ENCODE measurements at places on chromosomes 3 and 15. TPM values are rescaled to one million over a fixed set of nuclear protein-coding genes. Genes with fewer than 3 reads are reported as not detected.

Gene MGLL
- 0.31 TPM for total RNA-seq

Gene RTP3
- total RNA-seq = not detected

Gene CELF6
- total RNA-seq = 0.19 TPM

Gene TGM4
- not detected for total RNA-seq

Gene SELENOS
- total RNA-seq = 31.7 TPM

Gene CDC25A
- 33.7 TPM for total RNA-seq

Gene PTH1R
- not detected for total RNA-seq

Gene LRRC31
- total RNA-seq = not detected

Gene PDCD10
- total RNA-seq = 75.4 TPM

- H3K4me1 ChIP-seq = peaks cover 15% of the 10 kb centered on the region
- H3K4me3 ChIP-seq = no peak overlapping the region
- peaks cover 33% of the 10 kb centered on the region for H3K36me3 ChIP-seq
Observed at GRCh38 chr15:63729115-63729884, 104.4 kb downstream of the HERC1 start.

DNA sequence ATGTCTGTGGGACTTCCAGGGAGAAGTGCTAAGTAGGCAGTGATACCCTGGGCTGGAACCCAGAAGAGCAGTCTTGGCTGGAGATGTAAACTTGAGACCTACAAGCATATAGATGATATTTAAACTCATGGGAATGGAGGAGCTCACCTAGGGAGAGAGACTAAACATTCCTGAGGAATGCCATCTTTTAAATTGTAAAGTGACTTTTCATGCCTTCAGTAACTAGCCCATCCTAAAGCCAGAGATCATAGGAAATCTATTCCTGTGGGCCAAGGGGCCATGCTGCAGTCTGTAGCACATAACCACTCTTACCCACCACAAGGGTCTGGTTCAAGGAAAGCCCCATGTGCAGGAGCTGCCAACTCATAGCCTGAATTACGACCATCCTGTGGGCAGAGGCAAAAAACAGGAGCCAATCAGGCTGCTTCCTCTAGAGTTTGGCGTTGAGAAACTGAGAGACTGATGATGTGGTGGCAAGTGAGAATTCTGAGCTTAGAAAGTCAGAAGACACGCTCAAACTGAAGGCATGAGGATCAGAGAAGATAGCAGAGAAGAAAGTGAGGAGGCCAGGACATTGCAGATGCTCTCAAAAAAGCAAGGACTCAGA is 37.5 kb downstream of the CTDSPL start:
- peak; percentile 41 for DNase-seq
- H3K4me1 ChIP-seq = peaks cover 3% of the 10 kb centered on the region
- H3K36me3 ChIP-seq = no peaks in the 10 kb centered on the region
- no peak overlapping the region for H3K4me3 ChIP-seq

DNA sequence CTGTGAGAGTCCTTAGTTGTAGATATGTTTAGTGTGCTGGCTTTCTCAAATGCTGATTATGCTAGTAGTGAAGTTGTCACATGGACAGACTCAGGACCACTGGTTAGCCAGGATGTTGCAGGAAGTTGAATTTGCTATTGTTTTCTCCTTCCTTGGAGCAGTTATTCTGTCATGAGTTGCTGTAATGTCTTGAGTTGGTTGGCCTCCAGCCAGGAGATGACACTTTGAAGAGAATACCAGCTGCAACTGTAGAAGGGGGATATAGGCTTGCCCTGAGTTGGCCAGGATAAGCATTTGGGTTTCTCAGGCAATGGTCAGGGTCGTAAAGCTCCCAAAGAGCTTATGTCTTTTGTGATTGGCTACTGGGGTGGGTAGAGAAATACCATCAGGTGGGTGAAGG is 206.7 kb downstream of the ZNF621 start:
- H3K4me1 ChIP-seq = no peaks in the 10 kb centered on the region
- H3K27me3 ChIP-seq = no peaks in the 10 kb centered on the region
- no peak for DNase-seq
- H3K4me3 ChIP-seq = no peak overlapping the region
- no peak overlapping the region for H3K27ac ChIP-seq

GRCh38 chr3:146350852-146351251 is 99.9 kb upstream of the PLSCR4 start:
- no peak overlapping the region for H3K4me3 ChIP-seq
- no peaks in the 10 kb centered on the region for H3K36me3 ChIP-seq
- no peak overlapping the region for H3K27ac ChIP-seq
- no peaks in the 10 kb centered on the region for H3K27me3 ChIP-seq

- H3K36me3 ChIP-seq = peaks cover 2% of the 10 kb centered on the region
- H3K27ac ChIP-seq = peak overlapping the region; percentile 99
- H3K27me3 ChIP-seq = peaks cover 2% of the 10 kb centered on the region
- DNase-seq = peak; percentile 50
- peak overlapping the region; percentile 70 for H3K4me3 ChIP-seq
Observed at GRCh38 chr15:92833106-92833433, 67.1 kb upstream of the CHD2 start.

DNA sequence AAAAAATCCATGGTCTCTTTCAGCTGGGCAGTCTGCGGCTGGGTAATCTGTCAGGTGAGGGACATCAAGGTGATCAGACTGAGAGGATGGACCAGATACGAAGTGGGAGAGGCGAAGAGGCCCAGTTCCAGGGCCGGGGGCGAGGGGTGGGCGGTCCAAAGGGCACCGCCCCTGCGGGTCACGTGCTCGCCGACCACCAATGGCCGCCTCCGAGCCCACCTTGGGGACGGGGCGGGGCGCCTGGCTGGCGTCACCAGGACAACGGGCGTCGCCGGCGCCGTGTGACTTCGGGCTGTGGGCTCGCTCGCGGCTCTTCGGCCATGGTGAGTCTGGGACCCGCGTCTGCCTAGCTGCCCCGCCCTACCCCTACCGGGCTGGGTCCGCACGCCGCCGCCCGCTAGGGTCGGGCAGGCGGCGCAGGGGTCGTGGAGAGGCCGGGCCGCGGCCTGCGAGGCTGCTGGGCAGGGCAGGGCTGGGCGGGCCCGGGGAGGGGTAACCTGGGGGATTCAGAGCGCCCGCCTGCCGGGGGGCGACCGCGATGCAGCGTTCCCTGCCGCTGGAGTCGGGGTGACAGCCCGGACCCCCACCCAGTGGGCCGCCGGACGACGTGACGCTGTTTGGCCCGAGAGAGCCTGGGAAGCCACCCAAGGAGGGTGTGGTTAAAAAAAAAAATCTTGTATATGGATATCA is at the start of gene FBXL2:
TSS of gene FBXL2 (plus strand) at position 250 of the 690 bp plus-strand sequence. CDS start at position 321, 71 bp downstream.
- no peak within 1 kb of the TSS for H3K27ac ChIP-seq
- peak within 1 kb of the TSS; percentile 25 for H3K4me3 ChIP-seq
- H3K4me1 ChIP-seq = peaks cover 7% of the 10 kb centered on the region
- H3K36me3 ChIP-seq = no peaks in the 10 kb centered on the region

- peaks cover 2% of the 10 kb centered on the region for H3K27me3 ChIP-seq
- H3K4me3 ChIP-seq = no peak overlapping the region
- H3K4me1 ChIP-seq = no peaks in the 10 kb centered on the region
- DNase-seq = no peak
- H3K27ac ChIP-seq = no peak overlapping the region
Observed at GRCh38 chr15:38994310-38994709, 429.7 kb upstream of the RASGRP1 start.

DNA sequence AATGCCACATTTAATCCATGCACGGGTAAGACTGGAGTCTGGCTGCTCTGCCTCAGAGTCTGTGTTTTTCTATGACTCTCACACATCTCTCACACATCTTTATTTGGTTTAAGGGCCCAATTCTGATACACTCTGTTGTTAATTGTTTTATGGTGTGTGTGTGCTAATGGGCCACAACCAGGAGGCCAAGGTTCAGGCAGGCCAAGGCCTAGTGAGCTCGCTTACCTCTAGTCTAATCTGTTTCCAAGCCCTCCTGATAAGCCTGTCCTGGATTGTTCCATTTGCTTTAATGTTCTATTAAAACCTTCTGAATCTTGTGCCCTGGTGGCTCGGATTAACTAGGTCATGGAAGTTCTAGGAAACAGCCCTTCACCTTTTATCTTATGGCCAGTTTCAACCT is 445.4 kb upstream of the DPH6 start:
- H3K27ac ChIP-seq = no peak overlapping the region
- H3K27me3 ChIP-seq = no peaks in the 10 kb centered on the region
- no peak for DNase-seq
- H3K4me1 ChIP-seq = no peaks in the 10 kb centered on the region
- H3K4me3 ChIP-seq = no peak overlapping the region

DNA sequence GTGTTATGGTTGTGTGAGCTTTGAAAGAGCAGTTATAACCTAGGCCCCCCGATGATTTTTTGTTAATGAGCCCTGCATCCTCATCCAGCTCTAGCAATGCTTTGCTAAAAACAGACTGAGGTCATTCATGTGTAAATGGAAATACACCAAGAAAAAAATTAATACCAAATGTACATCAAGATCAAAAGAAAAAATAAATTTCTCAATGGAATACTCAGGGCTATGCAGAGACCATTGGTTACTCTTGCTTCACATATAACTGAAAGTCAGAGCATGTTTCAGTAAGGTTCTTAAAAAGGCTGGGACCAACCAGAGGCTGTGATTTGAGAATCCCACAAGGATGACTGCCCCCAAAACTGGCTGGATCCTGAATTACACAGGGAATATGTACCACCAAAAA is 48.0 kb downstream of the ARHGAP31 start:
- H3K27ac ChIP-seq = no peak overlapping the region
- DNase-seq = no peak
- H3K4me3 ChIP-seq = no peak overlapping the region

GRCh38 chr3:179410331-179410730 is 40.9 kb downstream of the GNB4 start:
- no peak for DNase-seq
- H3K36me3 ChIP-seq = no peaks in the 10 kb centered on the region
- H3K4me1 ChIP-seq = no peaks in the 10 kb centered on the region
- H3K27ac ChIP-seq = no peak overlapping the region

DNA sequence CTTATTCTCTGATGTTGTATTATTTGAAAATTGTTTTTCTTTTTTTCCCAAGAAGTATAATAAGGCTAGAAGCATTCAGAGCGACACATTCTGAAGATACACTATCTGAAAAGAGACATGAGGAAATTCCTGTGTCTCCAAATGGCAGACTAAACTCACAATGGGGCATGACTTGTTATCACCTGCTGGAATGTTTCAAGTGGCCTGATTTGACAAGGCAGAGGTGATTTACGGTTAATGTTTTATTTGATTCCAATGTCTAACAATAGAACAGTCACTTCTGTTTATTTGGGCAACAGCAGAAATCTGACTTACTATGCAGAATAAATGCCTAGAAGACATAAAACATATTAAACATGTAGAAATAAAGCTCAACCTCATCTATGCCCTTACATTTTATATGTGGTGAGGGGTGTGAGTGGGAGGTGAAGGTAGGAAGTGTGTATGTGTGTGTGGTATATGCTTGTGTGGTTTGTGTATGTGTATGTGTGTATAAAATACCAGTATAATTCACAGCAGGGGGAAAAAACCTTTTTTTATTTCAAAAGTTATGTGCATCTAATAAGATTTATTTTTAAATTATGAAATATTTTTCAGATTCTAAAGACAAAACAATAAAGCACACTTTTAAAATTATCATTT is 1051.7 kb downstream of the ROBO2 start:
- no peak overlapping the region for H3K4me3 ChIP-seq
- no peaks in the 10 kb centered on the region for H3K4me1 ChIP-seq
- no peaks in the 10 kb centered on the region for H3K36me3 ChIP-seq
- no peak overlapping the region for H3K27ac ChIP-seq

GRCh38 chr3:105327662-105328337 is 38.9 kb upstream of the ALCAM start:
- no peak for DNase-seq
- no peak overlapping the region for H3K4me3 ChIP-seq
- H3K4me1 ChIP-seq = no peaks in the 10 kb centered on the region
- H3K27me3 ChIP-seq = peaks cover 6% of the 10 kb centered on the region

DNA sequence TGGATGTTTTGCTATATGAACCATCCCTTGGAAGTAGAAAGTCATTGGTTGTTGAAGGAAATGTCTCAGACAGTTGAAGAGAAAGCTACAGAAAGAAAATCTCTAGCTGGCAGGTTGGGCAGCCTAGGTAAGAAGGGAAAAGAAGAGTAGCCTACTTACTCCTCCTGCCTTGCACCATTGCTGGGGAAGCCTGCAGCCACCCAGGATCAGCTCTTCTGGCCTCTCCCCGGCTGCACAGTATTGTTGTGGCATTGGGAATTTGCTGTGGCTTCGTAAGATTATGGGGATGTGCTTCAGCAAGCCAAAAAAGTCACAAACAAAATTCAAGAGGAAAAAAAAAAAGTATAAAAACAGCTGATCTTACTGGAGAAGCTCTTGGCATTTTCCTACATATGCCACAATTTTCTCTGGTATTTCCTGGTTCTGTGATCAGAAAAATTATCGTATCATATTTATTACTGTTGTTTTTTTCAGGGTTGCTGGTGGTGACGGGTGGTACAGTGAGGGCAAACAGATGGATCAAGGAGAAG is 154.2 kb downstream of the TIGIT start:
- no peak overlapping the region for H3K27ac ChIP-seq
- H3K36me3 ChIP-seq = no peaks in the 10 kb centered on the region
- no peak for DNase-seq
- no peaks in the 10 kb centered on the region for H3K4me1 ChIP-seq
- H3K4me3 ChIP-seq = no peak overlapping the region

GRCh38 chr3:175957427-175957826 is 1098.3 kb downstream of the NAALADL2 start:
- no peak overlapping the region for H3K27ac ChIP-seq
- no peak for DNase-seq
- no peaks in the 10 kb centered on the region for H3K4me1 ChIP-seq
- H3K27me3 ChIP-seq = no peaks in the 10 kb centered on the region
- H3K4me3 ChIP-seq = no peak overlapping the region

DNA sequence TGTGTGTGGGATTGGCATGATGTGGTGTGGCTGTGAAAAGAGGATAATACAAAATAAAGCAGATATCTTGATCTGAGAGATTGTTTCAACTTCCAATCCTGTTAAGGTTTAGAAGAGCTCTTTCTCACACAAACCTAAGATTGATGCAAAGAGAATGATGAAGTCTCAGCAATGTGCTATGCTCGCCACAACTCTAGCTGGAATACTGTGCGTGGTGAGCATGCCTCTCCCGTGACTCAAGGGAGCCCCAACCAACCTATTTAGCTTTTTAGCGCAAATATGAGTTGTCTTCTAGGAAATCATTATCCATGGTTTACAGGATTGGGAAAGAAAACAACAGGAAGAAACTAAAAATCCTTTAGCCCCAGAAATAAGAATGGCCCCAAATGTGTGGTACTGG is 28.5 kb downstream of the BTLA start:
- H3K27ac ChIP-seq = no peak overlapping the region
- DNase-seq = no peak
- H3K4me3 ChIP-seq = no peak overlapping the region
- H3K27me3 ChIP-seq = no peaks in the 10 kb centered on the region
- H3K36me3 ChIP-seq = peaks cover 16% of the 10 kb centered on the region

DNA sequence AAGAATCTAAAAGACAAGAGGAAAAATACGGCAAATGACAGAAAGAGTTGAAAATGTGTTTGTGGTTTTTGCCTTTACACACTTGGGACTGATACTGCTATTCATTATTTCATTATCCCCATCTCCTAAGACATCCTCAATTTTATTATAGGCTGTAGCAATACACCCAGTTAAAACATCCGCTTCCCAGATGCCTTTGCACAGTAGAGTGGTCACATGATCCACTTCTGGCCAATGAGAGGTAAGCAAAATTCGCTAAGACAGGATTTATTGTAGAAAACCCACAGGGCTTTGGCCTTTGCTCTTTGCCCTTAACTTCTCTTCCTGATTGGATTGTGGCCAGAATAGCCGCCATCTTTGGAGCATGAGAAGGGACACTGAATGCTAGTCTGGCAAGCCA is 53.2 kb upstream of the BOC start:
- no peaks in the 10 kb centered on the region for H3K4me1 ChIP-seq
- no peak for DNase-seq
- no peaks in the 10 kb centered on the region for H3K36me3 ChIP-seq
- no peak overlapping the region for H3K4me3 ChIP-seq
- H3K27ac ChIP-seq = no peak overlapping the region

GRCh38 chr3:14199641-14200040 is 21.0 kb downstream of the LSM3 start:
- H3K4me3 ChIP-seq = no peak overlapping the region
- no peak for DNase-seq
